ENCODE measurements at places on chromosomes 2 and 18. TPM values are rescaled to one million over a fixed set of nuclear protein-coding genes. Genes with fewer than 3 reads are reported as not detected.
A peak's percentile ranks its signal among the peaks of the same experiment; 100 is the strongest.

Gene FAM237A
- total RNA-seq: not detected

DNA sequence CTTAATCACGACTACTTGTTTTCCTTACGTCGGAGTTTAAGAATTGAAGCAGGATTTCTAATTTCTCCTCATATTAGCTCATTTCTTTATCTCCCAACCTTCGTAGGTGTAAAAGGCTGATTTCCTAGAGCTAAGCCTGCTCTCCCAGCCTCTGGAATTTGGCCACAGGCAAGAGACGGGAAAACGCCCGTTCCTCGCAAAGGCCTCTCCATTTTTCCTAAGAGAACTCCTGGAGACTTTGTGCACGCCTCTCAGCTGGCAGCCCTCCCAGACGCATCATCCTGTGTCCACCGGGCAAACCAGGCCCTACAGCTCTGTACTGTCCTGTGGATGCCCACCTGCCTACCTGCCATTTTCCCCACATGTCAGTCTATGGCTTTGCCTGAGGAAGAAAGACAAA, 106.3 kb downstream of the FTCDNL1 start:
- no peak for ATAC-seq

- ATAC-seq: no peak
These were observed 4.9 kb downstream of the ZAP70 start for GRCh38 chr2:97718051-97718882.

DNA sequence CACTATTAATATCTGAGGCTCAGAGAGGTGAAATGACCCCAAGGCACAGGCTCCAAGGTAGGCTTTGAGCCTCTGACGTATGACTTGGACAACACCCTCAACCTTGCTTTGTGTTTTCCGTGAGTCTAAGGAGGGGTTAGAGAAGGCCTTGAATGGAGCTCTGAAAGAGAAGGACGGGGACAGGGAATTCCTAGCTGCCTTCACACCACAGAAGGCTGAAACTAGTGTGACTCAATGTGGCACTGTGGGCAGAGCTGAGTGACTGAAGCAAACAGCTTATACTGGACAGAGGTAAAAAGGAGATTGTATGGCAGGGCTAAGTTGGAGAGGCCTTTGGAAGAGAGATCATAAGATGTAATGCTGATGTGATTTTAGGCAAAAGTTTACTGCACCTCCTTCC, 3.5 kb upstream of the NCK2 start:
- ATAC-seq: no peak

Gene ABCG8
- not detected for total RNA-seq

DNA sequence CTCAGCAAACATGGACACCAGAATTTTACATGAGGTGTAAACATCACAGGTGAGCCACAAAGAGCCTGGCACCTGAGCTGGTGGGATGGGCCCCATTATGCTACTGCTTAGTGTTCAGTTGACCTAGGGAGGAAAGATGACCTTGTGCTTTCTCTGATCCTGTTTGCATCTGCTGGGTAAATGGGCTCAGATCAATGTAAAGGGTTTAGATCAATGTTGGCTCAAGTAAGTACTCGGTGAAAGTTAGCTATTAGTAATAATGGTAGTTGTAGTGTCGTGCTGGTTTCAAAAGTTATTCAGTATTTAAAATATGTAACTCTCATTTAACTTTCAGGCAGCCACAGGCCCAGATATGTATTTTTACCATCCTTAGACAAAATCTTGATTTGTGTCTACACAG, 19.8 kb downstream of the ABHD3 start:
- ATAC-seq: no peak

Gene KCNF1
- total RNA-seq: not detected

DNA sequence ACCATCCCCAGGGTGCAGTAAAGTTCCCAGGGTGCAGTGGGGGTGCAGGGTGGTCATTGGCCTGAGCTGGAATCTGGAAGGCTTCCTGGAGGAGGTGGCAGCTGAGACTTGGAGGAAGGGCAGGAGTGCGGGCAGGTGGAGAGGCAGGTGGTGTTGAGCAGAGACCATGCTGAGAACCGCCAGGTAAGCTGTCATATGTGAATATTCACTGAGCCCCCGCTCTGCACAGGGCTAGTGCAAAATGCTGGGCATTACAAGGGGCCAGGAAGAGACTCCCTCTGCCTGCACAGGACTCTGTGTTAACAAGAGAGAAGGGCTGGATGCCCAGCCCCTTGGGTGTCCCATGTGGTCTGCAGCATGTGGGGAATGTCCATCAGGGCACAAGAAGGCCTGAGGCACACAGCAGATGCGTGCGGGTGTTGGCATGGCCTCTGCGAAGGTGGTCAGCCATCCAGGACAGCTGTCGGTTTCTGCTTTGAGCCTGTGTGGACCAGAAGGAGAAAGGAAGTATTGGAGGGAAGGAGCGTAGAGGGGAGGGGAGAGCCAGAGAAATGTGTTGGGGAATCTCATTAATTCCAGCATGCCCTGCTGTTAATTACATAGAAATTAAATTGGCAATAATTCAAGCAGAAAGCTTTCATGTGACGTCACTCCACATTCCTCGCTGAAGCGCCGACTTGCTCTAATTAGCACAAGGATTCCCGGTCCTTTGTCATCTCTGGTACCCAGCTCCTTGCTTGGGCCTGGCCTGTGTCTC, 62.8 kb upstream of the OTOS start:
- ATAC-seq: no peak

- ATAC-seq: no peak
These were observed 105.8 kb downstream of the PLB1 start for GRCh38 chr2:28601616-28602015.

Gene TMBIM1
- total RNA-seq: 245 TPM

DNA sequence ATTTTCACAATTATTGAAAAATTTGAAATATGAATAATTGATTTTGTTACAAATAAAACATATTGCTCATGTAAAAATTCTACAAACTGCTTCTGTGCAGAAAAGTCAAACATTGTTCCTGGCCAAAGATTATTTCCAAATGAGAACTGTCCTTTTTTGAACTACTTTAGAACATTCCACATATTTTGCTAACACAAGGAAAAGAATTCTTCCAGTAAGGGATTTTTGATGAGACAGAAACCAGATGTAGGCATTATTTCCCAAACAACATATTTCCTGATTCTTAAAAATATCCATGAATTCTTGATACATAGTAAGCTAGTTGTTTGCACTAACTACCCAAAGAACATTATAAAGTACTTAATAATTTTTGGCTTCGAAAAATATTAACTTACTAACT, 715.2 kb downstream of the CCDC85A start:
- ATAC-seq: no peak

DNA sequence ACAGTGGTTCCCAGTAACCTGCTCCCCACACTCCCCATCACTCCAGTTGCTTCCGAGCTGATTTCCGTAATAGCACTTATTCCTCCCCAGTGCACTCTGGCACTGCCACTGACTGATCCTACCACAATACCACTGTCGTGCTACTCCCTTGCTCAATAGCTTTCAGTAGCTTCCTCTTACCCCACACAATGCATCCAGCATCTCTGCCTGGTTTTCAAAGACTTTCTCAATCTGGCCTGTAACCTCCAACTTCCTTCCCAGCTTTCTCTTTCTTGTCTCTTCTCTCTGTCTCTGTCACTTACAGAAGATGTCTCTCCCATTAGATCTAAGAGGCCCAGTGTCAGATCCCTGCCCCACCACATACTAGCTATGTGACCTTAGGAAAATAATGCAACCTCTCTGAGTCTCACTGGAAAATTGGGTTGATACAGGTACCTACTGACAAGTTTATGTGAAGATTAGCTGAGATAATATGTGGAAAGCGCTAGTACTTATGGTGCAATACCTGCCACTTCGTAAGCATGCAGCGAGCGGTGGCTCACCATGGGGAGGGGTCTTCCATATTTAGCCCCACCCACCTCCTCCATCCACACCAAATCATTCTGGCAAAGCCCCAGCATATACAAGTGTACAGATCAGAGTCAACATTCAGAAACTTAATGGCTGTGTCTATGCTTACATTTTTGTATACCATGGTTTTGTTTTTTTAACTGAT, 36.7 kb downstream of the SFXN5 start:
- ATAC-seq: no peak

Gene PRKAG3
- not detected for total RNA-seq

DNA sequence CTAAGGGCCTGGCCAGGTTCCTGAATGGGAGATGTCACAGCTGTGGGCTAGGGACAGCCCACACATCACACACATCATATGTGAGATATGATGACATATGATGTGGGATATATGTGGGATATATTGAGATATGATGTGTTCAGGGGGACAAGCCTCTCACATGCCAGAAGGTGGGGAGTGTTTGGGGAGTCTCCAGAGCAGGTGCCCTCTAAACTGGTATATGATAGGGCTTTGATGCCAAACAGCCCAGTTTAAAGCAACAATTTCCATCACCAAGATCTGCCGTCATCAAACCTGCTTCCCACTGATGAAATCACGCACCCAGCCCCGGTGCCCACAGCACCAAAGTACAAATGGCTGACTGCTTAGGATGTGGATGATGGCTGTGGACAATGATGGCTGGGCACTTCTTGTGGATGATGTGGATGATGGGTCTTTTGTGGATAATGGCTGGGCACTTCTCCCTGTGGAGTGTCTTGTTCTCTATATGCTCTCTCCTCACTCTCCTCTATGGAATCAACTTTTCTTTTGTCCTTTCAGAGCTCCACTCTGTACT, 50.9 kb downstream of the FBLN7 start:
- ATAC-seq: no peak

- no peak for ATAC-seq
These were observed 364.8 kb upstream of the GALNT5 start for GRCh38 chr2:156892467-156893281.

- ATAC-seq: no peak
These were observed 52.2 kb upstream of the KCNH7 start for GRCh38 chr2:162890690-162891311.

Gene KLHL14
- total RNA-seq: 0.39 TPM

Gene ACTR2
- 107 TPM for total RNA-seq

DNA sequence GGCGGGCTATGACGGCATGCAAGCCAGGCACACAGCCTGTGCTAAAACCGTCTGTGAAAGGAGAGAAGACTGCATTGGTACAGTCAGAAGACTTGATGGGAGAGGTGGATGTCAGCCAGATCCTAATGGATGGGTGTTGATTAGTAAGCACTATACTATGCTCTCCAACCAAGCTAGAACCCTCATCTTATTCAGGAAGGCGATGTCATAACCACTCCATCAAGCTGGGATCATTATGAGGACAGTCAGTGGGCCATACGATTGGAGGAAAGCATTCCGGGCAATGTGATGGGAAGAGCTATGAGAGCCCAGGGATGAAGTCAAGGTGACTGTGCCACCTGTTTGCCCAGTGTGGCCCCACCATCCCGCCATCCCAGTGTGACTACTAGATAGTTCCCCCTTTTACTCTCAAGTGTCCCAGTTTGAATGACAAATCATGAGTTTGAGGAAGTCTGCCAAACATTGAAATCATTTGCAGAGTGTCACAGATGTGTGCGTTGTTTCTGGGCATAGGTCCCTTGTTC, 66.4 kb downstream of the MRPS9 start:
- ATAC-seq: no peak

DNA sequence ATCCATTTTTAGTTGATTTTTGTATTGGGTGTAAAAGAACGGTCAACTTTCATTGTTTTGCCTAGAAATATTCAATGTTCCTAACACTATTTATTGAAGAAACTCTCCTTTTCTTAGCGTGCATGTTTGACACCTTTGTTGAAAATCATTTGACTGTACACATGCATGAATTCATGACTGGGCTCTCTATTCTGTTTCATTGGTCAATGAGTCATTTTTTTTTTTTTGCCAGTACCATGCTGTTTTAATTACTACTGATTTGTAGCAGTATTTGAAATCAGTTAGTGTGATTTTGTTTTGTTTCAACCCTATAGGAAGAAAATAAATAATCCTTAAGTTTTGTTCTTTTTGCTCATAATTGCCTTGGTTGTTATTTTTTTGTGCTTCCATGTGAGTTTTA, 828.7 kb downstream of the SUCLG1 start:
- ATAC-seq: no peak

GRCh38 chr2:27086724-27087593, at the start of gene KHK:
KHK (plus strand) TSS chr2:27086772; CDS start chr2:27087260, 488 bp downstream.
- peak; percentile 23 for ATAC-seq

DNA sequence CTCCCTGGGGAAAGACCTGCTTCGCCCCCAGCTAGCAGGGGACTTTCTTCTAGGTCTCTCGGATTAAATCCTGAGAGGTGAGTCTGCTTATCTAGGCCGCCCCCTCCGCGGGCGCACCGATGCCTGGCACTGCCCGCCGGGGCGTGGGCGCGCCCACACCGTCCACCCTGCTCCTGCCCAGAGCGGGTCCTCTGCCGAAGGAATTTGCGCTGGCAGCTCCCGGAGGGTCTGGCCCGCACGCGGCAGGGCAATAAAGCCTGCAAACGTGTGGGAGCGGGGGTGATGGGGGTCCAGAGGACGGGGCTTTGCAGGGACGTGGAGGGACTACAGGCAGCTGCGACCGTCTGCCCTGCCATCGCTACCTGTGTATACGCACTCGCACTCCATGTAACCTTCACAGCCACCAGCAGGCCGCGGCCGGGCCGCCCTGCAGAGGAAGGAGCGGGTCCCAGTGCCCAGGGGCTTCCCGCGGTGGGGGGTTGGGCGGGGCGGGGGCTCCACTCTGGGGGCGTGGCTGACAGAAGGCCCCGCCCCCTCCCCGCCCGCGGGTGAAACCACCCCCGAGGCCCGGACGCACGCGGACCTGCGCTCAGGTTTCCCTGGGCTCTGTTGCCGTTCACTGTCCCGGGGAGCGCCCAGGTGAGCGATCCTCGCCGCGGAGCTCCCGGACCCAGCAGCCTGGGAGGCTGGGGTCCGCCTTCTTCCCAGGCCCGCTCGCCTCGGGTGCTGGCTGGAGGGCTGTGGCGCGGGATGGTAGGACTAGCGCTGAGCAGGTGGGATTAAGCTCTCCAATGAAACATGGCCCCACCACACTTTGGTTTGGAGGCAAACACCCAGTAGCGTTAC, 174.5 kb upstream of the HS6ST1 start:
- ATAC-seq: no peak

GRCh38 chr2:240205772-240206171, 65.3 kb upstream of the OTOS start:
- ATAC-seq: no peak

DNA sequence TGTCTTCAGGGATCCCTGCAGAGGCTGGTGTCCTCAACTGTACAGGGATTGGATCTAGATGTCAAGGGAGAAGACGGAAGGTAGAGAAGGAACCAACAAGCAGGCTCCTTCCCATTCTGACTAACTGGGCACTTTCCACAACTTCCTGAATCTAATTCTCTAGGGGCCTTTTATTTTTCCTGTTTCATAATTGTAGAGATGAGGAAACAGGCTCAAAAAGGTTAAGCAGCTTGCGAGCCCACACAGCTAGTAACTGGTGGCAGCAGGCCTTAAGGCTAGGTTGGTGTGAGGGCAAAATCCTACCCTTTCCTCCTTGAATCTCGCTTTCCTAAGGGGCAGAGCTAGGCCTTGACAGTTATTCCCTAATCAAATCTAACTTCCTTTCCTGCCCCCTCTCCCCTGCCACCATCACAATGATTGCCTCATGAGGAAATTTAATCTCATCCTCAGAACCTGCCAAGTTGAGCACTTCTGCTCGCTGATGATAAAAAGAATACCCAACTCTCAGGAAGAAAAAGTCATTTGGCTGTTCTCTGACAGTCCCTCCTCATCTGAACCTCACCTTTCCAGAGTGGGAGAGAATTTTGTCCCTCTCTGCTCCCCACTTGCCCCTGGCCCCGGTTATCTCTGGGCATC, 35.7 kb upstream of the POLE4 start:
- peak; percentile 33 for ATAC-seq
